ENCODE measurements at places on chromosomes 16 and 17.

GRCh38 chr17:10241781-10242180 lies 43.4 kb upstream of the GAS7 start:
- no peak for DNase-seq

GRCh38 chr17:32143527-32143870 lies 1.2 kb downstream of the RHOT1 start:
- no peak for DNase-seq

DNA sequence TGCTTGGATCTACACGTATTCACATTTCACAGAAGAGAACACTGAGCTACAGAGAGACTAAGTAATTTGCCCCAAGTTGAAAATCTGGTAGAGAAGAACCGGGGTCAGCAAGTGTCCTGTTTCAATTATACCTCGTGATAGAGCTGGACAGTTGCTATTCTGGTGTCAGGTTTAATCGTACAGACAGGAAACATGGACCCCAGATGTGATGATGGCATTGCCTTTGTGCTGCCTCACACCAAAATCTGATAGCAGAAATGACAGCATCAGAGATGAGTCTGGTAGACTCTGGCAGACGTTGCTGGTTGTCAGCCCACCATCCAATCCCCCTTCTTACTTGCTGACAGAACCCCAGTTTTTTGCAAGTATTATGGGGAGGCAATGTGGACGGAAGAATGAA lies 112.1 kb upstream of the FOXF1 start:
- DNase-seq: no peak

DNA sequence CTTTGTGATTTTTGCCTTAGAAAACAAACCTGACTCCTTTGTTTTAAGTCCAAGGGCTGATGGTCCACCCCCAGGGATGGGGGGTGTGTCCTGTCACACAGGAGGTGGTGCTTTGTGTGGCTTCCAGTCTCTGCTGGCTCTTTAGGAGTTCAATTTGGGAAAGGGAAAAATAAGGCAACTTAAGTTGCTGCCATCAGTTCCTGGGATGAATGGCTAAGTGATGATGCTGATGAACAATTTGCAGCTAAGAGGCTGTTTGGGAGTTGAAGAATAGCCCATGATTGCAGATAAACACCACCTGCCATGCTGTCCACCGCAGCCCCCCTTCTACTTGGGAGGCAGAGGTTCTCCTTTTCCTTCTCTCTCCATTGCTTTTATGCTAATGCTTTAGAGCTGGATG lies 40.2 kb downstream of the ARL4D start:
- no peak for DNase-seq

DNA sequence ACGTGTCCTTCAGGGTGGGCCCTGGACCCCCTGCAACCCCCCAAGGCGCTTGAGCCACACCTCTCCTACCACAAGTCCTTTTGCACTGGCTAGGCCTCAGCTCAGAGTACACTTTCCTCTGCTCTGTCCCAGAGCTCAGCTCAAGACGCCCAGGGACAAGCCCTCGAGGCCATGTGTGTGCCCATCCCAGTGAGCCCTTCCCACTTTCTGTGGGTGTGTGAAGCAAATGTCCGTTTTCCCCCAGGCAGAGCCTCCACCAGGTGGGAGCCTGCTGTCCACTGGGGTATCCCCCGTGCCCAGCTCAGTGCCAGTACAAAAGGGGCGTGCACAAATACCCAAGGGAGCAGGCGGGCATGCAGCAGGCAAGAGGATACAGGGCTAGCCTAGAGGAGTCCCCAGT lies 18.4 kb downstream of the KIFC3 start:
- DNase-seq: no peak

GRCh38 chr16:85664580-85665372 lies 24.0 kb downstream of the GINS2 start:
- no peak for DNase-seq

- no peak for DNase-seq
Measured at GRCh38 chr17:32780721-32781120, 96.2 kb downstream of the MYO1D start.

DNA sequence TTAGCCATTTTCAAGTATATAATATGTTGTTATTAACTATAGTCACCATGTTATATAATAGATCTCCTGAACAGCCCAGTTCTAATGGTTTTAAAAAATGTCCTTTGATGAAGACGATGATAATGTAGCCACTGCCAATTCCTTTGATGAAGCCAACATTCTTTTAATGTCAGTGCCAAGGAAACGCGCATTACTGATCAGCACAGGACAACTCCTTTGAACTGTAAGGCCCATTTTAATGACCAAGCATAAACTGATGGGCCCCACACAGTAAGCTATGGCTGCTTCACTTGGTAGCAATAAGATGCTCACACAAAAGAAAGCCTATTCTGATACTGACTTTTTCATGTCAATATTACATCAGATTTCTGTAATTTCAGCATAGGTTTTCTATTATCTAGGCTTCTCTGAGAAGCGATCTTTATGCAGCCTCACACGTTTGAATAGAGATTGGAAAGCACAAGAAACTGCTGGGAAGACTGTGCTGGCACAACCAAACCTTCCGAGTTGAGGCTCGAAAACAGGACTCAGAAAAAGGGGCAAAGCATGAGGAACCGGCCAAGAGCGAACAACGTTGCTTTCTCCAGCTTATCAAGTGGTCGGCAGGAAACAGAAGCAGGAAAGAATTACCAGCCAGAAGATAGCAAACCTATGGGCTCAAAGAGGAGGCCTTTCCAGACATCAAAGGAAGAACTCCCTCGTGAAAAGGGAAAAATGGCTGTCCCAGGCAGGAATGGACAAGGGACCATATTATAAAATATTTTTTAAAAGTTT lies 19.4 kb downstream of the ERN1 start:
- no peak for DNase-seq

DNA sequence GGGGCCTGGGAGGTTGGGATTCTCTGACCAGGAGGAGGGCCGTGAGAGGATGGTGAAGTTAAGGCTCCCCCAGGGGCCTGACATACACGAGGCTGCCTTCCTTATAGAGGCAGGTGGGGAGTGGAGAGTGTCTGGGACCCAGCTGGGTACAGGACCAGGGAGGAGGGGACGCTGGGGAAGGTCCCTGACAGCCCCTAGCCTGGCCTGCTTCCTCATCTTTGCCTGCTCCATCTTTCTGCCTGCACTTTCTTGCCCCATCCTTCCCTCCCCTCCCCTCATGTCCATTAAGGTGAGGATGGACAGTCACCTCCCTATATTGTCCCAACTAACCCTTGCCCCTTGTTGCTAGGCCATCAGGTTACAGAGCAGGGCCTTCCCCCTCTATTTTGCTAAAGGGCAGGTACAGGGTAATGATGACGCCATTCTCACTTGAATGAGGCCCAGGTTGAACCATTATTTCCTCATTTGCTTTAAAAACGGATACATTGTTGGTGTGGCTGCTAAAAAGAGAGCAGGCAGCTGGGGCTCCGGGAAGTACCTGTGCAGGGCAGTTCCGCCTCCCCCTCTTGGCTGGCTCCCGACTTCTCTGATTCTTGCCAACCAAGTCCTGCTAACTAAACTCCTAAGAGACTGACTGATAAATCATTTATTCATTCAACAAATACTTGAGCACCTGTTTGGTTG lies 1.3 kb downstream of the C17orf99 start:
- DNase-seq: no peak

DNA sequence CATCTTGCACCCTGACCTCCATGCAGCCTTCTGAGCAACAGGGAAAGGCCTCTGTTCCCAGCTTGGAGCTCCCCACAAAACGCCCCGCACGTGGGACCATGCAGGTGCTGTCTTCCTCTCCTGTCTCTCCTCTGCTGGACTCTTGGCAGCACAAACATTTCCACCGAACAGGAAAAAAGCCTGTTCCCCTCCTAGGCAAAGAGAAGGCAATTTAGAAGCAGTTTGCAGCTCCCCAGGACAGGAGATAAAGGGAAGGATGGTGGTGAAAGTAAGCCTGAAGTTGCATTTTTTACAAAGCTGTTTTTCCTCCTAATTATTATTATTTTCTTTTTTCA lies 7.7 kb upstream of the CIBAR2 start:
- DNase-seq: no peak

- DNase-seq: no peak
Measured at GRCh38 chr16:57462978-57463362, 491 bp downstream of the POLR2C start.

DNA sequence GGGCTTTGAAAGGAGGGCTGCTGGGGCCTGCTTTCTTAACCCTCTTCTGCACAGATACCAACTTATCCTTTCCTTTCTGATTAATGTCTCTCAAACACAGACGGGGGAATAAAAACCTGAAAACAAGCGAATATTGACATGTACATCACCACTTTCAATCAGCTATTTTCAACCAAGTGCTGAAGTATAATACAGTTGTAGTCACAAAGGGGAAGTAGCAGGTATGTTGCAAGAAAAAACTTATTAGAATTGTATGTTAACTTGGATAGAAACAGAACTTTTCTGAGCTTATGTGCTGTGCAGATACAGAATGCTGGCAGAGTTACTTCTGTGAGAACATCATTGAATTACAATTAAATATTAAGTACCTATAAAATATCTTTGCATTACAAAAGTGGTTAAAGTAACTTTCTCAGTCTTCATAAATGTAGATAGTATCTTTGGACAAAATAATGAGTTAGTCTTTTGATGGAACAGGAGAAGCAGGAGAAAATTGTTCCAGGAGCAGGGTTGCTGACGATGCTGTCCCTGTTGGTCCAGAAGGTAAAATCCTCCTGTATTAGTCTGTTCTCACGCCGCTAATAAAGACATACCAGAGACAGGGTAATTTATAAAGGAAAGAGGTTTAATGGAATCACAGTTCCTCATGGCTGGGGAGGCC lies 59.5 kb downstream of the RPTOR start:
- DNase-seq: no peak

DNA sequence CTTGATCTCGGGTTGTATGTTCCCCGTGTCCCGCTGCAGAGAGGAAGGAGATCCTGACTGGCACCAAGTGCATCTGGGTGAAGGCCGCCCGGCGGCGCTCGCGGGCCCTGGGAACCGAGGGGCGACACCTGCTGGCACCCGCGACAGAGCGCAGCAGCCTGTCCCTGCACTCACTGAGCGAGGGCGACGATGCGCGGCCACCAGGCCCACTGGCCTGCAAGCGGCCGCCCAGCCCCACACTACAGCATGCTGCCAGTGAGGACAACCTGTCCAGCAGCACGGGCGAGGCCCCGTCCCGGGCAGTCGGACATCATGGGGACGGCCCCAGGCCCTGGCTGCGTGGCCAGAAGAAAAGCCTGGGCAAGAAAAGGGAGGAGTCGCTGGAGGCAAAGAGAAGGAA lies 7.5 kb downstream of the BTBD17 start:
- peak; percentile 35 for DNase-seq

GRCh38 chr17:75612906-75613626 lies 20.2 kb upstream of the SMIM5 start:
- DNase-seq: no peak

- DNase-seq: no peak
Measured at GRCh38 chr16:54118846-54119245, 167.7 kb downstream of the IRX3 start.

DNA sequence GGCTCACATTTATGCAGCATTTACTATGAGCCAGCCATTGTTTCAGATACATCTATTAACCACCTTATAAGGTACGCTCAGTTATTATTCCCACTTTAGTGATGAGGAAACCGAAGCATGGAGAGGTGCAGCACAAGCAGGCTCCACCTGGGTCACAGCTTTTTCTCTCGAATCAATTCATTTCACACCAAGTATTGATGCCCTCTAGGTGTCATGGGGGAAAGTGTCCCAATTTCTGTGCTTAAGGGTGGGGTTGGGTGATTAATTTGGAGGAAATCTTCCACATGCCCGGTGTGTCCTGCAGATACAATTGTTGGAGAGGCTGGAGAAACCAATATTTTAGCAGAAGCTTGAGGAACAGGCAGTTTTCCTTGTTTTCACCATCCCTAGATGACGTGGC lies 62.7 kb upstream of the DNAJA2 start:
- DNase-seq: no peak

- DNase-seq: no peak
Measured at GRCh38 chr17:77383613-77384608, 243.1 kb downstream of the SEC14L1 start.

DNA sequence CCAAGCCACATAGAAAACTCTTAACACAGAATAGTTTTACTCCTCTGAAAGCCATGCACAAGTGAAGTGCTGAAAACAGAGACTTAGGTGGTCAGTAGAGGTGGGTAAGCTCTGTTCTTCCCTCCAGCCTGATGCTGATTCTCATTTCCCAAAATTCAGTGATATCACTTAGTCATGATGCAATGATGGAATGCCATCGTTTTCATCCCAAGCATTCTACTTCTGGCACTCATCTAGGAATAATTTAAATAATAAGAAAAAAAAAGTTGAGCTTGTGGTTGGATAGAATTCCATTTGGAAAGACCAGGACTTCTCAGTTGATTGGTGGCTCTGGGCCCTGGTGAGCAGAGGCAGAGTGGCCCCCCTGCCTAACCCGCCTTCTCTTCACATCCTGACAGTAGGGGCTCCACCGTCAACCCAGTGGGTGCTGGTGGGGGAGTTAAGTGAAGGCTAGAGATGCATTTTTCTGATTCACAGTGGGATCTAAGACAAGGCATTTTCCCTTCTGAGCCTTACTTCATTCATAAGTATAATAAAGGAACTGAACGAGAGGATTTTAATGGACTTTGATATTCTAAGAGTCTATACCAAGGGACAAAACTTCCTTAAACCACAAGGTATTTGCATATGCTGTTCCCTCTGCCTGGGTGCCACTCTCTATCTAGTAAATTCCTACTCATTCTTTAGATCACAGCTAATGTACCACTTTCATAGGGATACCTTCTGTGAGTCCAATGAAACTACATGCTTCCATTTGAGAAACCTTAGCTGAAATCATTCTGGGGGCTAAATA lies 310.3 kb upstream of the DYNLRB2 start:
- DNase-seq: no peak

- no peak for DNase-seq
Measured at GRCh38 chr17:60542071-60542470, 16.0 kb upstream of the APPBP2 start.

DNA sequence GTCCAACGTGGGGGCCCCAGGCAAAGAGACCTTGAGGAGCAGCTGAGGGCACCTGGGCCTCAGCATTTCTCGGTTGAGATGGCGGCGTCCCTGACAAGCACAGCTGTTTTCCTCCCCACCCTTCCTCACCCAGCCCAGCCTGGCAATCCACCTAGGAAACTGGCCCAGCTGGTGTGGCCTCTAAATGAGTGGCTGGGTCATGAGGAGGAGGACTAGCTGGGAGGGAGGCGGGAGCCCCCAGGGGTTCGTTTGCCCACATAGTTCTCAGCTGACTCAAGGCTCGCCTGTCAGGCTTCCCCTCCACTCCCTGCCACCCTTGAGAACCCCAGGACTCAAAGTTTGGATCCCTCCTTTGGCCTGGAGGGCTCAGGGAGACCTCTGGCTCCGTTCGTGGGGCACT lies 5.9 kb downstream of the RNF222 start:
- DNase-seq: no peak

DNA sequence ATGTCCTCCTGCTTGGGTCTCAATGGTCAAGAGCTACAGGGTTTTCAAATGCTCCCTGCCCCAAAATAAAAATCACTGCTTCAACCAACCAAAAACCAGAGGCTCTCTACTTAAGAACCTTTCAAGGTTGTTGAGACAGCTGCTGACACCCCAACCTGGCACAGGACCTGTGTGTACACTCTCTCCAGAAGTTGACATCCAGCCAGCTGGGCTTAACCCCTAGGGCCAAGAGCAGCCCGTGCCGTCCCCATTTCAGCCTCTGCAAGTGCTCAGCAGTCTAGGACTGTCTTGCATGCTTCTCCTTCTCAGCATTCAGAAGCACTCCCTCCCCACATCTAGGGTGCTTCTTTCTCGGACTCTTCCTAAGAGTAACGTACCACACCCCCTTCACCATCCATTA lies 59.0 kb upstream of the TRAP1 start:
- no peak for DNase-seq
